NCI-H2029 (cell line): ENCODE measurements at places on chromosomes 4 and X.

GRCh38 chr4:106421441-106422296, 53.1 kb upstream of the GIMD1 start:
- no peak for DNase-seq

DNA sequence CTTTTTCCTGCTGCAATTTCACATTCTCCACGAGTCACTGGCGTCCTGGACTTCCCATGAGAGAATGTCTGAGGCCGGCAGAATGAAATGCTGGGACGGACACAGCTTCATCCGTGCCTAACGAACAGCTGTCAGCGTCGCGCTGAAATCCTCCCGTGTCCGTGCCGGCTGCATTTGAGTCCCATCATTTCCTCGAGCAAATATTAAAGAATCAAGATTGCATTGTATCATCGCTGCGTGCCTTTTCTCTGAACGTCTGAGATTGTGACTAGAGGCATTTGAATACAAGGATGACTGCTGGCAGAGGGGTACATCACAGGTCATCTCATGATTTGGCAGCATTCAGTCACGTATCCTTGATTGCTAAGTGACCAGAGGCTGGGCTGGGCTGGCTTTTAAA, 279.9 kb downstream of the ASMT start:
- no peak for DNase-seq

- peak; percentile 86 for DNase-seq
Observed at GRCh38 chr4:6071959-6072720, 53.9 kb upstream of the C4orf50 start.

DNA sequence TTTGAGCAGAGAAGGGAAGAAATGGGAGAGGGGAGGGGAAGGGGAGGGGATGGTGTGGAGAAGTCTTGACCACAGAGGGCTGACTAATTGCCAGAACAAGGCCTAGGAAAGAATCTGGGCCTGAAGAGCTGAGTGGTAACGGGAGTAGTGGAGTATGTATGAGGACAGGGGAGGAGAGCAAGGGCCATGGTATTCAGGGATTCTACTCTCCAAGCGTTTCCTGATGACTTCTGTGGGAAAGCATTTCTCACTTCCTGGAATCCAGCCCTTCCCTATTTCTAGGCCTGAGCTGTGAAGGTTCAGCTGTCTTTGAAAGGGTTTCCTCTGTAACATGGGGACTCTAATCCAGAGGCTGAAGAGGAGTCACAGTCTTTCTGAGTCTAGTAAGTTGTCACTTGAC, 19.7 kb upstream of the SOX3 start:
- no peak for DNase-seq

GRCh38 chr4:175998782-175999181, 66.9 kb upstream of the WDR17 start:
- no peak for DNase-seq

GRCh38 chr4:168759959-168760527, 250.0 kb downstream of the CBR4 start:
- no peak for DNase-seq

DNA sequence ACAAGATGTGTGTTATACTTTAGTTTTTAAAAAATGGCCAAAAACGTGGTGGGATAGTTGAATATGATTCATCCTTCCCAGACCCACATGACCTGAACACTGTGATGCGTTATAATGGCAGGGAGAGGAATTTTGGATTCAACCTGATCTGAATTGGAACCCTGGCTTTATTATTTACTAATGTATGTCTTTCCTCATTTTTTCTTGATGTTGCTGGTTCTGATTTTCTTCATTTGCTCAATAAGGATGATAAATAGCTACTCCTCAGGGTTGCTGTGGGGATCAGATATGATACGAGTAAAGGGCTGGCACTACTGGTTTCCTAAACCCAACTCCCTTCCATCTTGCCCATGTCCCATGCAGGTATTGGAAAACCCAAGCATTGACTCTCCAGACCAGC, 24.2 kb upstream of the ACSL1 start:
- DNase-seq: no peak

GRCh38 chr4:127250577-127250976, 382.2 kb upstream of the INTU start:
- no peak for DNase-seq

DNA sequence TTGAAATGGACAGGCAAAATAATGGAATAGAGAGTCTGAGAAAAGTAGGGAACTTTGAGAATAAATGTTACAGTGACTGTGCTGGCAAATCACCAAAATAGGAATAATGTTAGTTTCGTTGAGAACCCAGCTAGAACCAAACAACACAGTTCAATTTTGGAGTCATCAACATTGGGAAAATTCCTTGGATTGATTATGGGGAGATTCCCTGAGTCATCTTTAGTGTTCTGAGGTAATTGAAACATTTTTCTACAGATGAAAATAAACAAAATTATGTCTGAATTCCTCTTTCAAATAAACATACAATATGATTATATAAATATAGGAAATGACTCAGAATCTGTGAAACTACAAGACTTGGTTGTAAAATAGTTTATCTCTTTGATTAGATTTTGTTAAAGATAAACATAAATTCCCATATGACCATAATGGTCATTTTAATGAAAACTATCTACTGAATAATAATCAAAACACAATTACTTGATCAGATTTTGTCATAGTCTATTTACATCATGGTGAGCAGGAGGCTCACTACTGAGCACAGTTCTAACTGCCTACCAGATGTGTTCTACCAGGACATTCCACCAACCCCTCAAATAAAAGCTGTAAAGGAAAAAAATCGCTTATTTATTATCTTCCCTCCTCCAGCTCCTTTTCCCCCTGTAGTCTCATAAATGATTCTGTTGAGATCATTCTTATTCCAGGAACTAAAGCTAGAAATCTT, 51.4 kb upstream of the GABRA2 start:
- no peak for DNase-seq

- DNase-seq: no peak
Observed at GRCh38 chr4:76894537-76895255, 3.2 kb downstream of the SOWAHB start.

DNA sequence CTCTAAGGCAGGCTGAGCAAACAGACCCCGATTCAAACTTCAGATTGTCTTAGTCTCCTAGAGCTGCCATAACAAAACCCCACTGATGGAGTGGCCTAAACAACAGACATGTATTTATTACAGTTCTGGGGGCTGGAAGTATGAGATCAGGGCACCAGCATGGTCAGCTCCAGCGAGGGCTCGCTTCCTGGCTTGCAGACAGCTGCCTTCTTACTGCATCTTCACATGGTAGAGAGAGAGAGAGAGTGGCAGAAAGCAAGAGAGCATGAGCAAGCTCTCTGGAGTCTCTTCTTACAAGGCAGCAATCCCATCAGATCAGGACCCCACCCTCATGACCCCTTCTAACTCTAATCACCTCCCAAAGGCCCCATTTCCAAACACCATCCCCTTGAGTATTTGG, 22.3 kb upstream of the SORCS2 start:
- no peak for DNase-seq

DNA sequence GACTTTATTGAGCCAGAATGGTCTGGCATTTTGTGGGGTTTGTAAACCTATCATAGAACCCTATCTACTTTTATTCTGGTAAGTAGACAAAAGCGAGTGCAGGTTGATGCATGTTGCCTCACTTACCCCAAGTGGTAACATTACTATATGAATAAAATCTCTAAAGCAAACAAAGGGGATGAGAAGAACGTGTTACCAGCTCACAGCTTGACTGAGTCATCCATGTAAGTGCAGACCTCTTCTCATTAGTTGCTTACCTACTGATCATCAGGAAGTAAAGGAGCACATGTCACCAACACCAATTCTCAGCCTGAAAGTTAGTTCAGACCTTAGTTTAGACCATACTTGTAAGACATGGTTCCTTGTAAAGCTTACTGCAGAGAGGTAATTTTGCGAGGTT, 1328.3 kb downstream of the C4orf33 start:
- DNase-seq: no peak

GRCh38 chrX:153969904-153970356, 1.7 kb downstream of the HCFC1 start:
- no peak for DNase-seq

DNA sequence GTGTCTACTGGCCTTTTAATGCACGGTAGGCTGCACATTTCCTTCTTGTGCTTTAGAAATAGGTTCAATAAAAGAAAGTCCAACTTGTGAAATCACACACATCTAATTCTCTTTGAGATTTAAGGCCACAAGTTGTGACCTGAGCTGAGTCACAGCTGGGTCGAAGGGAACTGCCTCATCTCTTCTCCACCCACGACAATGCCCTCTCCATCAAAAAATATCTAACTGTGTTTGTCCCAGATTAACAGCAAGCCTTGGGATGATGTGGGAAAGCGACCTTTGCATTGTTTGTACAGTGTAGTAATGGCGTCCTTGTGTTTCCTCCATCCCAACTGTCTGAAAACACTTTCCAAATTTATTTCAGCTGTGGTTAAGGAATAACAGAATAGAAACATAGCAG, 168.9 kb downstream of the AMELX start:
- no peak for DNase-seq

- DNase-seq: no peak
Observed at GRCh38 chr4:88879991-88880390, 177.0 kb downstream of the FAM13A start.

DNA sequence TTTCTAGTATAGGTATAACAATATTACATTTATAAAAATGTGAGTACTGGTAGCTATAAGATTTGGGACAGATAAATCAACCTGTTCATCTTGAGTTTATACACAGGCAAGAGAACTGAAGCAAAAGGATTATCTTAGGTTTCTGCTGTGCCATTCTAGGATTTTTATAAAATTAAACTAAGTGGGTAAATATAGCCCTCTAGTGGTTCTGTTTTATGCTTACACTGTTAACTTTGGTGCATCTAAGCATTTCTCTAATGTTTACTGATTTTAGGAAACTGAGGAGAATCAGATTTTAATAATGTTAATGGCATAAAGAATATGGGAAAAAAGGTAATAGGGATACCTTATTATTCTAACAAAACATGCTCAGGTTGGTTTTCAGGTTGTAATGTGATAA, 1.1 kb upstream of the RRH start:
- DNase-seq: no peak

GRCh38 chr4:176340871-176341685, 21.3 kb downstream of the SPCS3 start:
- DNase-seq: no peak

DNA sequence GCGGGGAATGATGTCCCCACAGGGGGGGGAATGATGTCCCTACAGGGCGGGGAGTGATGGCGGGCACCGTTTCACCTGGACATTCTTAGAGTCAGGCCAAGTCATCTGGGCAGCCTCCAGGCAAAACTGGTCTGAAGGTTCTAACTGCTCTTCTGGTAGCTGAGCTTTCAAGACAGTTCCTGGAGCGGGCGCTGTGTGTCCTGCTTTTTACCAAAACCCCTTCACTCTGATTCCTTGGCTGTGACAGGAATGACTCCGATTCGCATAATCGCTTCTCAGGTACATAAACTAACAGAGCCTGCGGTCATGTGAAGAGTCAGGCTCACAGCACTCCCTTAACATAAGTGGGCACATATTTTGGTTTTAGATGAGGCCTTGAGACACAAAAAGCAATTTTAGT, 836.0 kb downstream of the TRIML1 start:
- no peak for DNase-seq

GRCh38 chr4:99552872-99553271, 11.0 kb downstream of the TRMT10A start:
- DNase-seq: no peak

DNA sequence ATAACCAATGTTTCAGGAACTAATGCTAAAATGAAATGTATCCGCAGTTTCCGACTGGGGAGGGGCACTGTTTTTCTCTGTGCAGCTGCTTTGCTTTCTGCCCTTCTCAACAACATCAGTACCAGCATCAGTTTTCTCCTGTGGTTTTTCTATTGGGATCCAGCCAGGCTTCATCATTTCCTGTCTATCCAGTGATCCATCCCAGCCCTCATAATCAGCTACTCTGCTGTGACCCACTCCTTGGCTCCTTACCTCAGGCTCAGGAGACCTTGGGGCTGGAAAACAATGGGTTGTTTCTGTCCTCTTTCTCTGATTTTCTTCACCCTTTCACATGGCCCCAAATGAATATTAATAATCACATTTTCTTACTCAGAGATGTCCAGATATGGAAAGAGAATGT, 222.2 kb upstream of the DKK2 start:
- DNase-seq: no peak

DNA sequence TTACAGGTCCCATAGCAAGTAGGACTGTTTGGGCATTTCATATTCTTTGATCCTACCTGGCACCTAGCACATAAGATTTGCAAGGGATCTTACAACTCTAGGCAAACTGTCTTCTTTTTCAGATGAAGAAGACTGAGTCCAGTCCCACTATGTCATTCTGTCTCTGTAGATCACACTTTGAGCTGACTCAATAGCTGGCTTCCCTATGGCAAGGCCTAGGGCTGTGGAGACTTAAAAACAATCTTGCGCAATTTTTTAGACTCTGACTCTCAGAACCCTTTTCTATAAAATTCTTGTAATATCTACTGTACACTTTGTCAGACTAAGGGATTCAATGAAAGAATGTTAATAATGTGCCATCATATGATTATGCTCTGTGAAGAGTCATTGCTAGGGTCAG, 26.7 kb downstream of the OTC start:
- DNase-seq: no peak

DNA sequence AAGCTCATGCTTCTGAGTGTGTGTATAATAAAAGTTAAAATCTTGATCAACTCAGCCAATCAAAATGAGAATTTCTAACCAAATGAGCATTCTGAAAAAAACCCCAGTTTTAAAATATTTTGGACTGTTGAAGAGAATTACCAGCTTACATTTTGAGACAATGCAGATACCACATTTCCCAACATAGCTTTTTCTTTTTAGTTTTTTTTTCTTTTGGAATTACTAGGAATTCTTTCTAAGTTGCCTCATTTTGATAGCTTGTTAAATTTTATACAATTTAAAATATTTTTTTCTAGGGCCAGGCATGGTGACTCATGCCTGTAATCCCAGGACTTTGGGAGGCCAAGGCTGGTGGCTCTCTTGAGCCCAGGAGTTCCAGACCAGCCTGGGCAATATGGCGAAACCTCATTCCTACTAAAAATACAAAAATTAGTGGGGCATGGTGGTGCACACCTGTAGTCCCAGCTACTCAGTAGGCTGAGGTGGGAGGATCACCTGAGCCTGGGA, 2.2 kb downstream of the RP2 start:
- DNase-seq: no peak

GRCh38 chr4:41384992-41385391, 128.3 kb downstream of the UCHL1 start:
- DNase-seq: peak; percentile 32

DNA sequence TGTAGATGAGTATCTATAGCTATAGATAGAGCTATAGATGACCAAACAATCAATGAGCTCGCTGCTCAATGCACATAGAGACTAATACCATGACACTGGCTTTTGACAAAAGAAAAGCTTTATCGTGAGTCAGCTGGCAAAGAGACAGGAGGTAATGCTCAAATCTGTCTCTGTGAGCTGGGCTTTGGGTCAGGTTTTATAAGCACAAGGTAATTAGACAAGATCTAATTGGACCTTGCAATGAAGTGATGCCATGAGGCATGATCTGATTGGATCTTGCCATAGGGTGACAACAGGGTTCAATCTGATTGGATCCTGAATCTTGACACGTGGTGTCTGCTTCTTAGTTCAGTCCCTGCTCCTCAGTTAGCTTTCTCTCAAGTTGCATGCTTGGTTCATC, 180.7 kb upstream of the MXRA5 start:
- no peak for DNase-seq

- no peak for DNase-seq
Observed at GRCh38 chr4:184898793-184899192, 73.0 kb upstream of the ACSL1 start.
